ENCODE measurements at places on chromosomes 2 and 18.

DNA sequence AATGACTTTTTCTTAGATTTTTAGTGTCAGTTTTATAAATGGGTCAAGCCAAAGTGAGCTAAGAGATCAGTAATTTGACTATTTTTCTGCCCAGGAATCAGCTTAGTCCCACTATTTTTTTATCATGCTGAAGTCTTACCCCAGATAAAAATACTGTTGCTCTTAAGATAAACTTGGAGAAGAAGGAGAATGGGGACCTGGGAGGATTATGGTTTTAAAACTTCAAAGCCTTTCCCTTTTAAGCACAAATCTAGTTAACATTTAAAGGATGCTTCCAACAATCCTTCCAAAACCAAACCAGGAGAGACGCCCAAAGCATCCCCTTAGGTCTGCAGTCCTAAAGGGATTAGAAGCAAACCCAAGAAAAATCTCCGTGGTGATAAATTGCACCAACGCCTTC, 172.4 kb downstream of the SP3 start:
- no peak for DNase-seq

DNA sequence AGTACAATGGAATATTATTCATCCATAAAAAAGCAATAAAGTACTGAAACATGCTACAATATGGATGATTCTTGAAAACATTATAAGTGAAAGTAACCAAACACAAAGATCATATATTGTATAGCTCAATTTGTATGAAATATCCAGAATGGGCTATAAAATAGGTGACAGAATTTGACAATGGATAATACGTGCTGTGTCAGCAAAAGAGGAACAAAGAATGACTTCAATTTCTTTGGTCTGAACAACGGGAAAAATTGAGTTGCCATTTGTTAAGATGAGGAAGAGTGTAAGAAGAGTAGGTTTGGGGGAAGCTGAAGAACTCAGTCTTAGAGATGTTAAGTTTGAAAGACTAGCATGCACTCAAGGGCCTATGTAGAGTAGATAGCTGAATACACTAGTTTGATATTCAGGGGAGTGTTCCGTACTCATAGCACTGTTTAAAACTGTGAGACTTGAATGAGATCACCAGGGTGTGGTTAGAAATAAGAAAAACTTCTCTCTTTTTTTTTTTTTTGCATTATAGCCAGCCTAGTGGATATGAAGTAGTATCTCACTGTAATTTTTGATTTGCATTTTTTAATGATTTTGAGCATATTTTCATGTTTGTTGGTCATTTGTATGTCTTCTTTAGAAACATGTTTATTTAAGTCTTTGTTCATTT, 213.6 kb downstream of the NR4A2 start:
- DNase-seq: no peak

DNA sequence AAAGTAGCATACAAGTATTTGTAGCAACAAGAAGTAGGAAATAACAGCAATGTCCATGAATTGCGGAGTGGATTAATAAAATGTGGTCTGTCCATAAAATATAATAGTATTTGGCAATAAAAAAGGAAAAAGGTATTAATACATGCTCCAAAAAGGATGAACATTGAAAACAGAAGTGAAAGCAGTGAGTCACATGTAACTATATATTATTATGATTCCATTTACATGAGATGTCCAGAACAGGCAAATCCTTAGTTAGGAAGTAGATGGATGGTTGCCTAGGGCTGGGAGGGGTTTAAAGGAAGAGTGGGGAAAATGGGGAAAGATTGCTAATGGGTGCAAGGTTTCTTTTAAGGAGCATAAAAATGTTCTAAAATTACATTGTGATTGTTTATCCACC, 44.5 kb downstream of the CCDC74A start:
- DNase-seq: no peak

DNA sequence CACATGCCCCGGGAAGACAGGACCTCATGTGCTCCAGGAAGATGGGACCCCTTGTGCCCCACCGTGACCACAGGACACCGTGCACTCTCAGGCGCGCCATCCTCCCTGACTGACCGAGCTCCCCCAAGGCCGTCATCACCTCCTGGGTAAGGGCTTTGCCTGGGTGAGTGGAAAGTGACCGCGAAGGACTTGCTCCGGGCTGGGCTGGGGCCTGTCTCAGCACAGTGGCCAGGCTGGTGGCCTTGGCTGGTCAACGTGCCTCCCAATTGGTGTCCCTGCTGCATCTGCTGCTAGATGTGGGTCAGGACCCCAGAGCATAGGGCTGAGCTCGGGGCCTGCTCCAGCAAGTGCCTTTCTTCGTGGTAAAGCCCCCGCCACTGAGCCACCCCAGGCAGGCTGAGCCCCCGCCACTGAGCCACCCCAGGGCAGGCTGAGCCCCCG, 69.7 kb upstream of the CTDP1 start:
- DNase-seq: no peak

DNA sequence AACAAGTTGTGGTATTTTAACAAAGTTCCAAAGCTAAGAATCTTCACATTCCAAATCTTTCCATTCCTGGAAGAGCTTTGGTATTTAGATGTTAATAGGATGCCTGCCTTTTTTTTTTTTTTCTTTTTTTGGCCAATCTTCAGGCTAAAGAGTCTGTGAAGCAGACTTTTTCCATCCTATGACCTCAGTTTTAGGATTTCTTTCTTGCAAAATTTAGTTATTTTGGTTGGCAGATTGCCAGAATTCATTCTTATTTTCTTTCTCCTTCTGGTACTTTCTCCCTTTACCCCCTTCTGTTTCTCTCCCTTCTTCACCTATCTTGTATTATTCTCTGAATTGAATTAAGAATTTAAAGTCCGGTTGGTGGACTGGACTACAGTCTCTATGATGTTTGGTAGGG, 217.8 kb upstream of the REV1 start:
- DNase-seq: no peak

All from hypothalamus (tissue), 51 donors.